ENCODE measurements at places on chromosomes 4 and X.

- no peak for DNase-seq
Observed at GRCh38 chr4:108762559-108763225, at the start of gene ETNPPL. Gene ETNPPL (minus strand): TSS chr4:108763053. CDS start chr4:108762898, 155 bp downstream.

DNA sequence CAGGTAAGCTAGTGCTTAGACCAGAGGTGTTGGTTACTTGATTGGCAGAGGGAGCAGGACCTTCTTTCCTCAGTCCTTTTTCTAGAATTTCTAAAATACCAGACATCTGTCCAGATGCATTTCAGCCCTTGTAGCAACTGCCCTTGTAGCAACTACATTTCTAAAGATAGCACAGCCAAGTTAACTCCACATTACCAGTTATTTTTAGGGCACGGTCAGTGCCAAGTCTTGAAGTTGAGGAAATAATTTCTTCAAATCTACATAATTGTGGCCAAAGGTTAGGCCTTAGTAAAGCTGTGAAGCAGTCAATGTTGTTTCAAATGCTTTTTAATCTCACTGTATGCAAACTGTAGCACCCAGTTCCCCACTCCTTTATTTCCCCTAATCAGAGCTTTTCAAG is 62.9 kb downstream of the MID1IP1 start:
- no peak for DNase-seq

DNA sequence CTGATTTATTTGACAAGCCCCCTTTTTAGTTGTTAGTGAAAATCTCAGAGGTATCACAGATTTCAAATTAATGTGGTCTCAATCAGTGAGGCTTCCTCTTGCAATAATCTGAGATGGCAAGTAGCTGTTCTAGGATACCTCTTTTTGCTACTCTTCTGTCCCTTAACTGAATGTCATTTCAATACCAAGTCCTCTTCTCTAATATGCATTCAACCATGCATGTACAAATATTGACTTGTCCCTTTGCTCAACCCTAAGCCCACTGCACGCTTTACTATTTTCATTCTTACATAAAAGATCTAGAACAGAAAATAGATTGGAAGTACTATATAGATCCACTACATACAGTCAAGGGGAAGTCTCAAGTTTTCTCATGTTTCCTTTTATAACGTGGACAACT is 164.2 kb downstream of the CBR4 start:
- DNase-seq, result no peak

DNA sequence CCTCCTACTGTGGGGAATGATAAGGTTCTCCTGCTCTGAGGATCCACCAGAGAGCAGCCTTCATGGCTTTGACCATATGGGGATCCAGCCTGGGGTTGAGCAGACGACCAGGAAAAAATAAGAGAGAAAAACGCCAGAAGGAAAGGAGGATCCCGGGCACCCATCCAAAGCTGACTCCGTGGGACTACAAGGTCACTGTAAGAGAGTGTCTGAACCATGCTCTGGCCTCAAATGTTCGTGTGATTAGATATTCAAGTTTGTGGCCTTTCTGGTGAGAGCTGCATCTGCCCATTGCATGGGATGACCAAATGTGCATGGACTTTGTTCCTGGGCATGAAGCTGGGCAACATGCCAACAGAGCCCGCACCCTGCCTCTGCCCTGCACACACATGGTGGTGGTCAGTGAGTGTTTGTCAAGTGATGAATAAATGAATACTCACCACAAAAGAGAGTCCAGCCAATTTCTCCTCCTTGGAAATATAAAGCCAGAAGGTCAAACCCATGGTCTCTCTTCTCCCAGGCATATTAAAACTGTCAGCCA is 346.0 kb upstream of the GATB start:
- DNase-seq, result no peak

- DNase-seq, result no peak
Observed at GRCh38 chrX:121802881-121803412, 755.5 kb downstream of the GLUD2 start.

DNA sequence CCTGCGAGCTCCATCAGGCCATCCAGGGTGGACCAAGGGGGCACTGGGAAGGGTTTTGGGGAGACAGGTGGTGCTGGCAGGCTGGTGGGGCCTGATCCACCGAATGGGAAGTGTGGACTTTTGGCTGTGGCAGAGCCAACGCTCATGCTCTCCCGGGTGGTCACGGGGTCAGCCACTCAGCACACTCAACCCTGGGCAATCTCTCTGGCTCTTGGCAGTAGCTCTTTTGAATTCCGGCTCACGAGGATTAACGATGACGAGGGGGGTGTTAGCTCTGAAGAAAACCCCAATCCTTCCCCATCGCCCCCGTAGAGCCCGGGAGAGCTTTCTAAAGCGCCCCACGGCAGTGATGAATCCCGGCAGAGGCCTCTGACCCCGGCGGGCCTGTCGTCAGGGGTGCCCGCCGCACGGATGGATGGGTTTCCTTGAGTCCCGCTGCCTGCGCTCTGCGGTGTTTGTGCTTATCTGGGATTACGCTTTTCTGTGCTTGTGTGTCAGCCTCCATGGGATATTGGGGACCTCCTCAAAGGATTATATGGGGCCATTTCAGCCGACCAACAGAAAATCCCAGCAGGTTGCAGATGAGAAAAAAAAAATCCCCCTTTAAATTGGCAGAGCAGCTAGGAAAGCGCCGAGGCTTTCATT is 156.8 kb upstream of the PSAPL1 start:
- DNase-seq, result no peak

GRCh38 chr4:95798003-95798402 is 41.9 kb upstream of the PDHA2 start:
- DNase-seq, result no peak

GRCh38 chr4:15720851-15721250 is 18.0 kb downstream of the BST1 start:
- DNase-seq, result no peak

- DNase-seq, result no peak
Observed at GRCh38 chrX:24485323-24485722, 20.2 kb downstream of the PDK3 start.

GRCh38 chr4:36172656-36173055 is 71.7 kb downstream of the ARAP2 start:
- DNase-seq, result no peak

DNA sequence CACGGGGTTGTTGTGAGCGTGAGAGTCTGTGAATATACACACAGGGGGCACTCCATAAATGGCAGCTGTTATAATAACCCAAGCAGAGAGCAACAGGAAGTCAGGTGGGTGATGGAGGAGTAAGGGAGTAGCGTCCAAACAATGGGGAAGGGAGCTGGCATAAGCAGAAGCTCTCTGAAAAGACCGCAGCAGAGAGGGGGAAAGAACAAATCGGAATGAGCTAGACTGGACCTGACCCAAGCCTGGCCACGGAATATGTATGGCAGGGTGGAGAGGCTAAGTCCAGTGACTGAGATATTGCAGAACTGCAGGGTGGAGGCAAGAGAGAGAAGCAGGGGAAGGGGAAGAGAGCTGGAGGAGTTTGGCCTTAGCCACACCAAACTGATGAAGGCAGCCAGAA is 6.5 kb upstream of the GJB1 start:
- no peak for DNase-seq

GRCh38 chr4:71545168-71545567 is 206.3 kb downstream of the SLC4A4 start:
- DNase-seq, result peak; percentile 68

Data from fibroblast of skin of abdomen (primary cell).